T-cell (primary cell): ENCODE measurements at places on chromosomes 6 and 20.

GRCh38 chr20:35465976-35466375 is 10.6 kb downstream of the CEP250 start:
- no peaks in the 10 kb centered on the region for H3K27me3 ChIP-seq
- DNase-seq: no peak
- no peak overlapping the region for H3K27ac ChIP-seq
- H3K4me1 ChIP-seq: no peaks in the 10 kb centered on the region
- H3K4me3 ChIP-seq: no peak overlapping the region
- peaks cover 7% of the 10 kb centered on the region for H3K36me3 ChIP-seq

DNA sequence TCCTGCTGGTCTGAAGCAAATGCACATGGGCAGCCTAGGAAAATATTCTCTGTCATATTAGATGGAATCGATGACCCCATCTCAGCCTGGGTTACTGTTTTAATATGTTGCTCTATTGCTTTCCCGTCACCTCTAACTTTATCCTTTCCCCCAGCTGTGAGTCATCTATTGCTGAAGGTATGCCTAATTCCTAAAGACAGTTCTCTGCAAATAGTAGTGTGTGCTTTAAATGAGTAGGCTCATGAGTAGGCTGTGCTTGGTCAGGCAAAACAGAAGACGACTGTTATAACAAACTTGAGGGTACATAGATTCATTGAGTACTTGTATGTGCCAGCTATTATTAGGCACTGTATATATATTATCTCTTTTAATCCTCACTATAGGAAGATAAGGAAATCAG is 47.2 kb downstream of the CTNNBL1 start:
- H3K27ac ChIP-seq: no peak overlapping the region
- no peak overlapping the region for H3K4me3 ChIP-seq
- peaks cover 3% of the 10 kb centered on the region for H3K4me1 ChIP-seq
- DNase-seq: no peak
- H3K36me3 ChIP-seq: peaks cover 3% of the 10 kb centered on the region

DNA sequence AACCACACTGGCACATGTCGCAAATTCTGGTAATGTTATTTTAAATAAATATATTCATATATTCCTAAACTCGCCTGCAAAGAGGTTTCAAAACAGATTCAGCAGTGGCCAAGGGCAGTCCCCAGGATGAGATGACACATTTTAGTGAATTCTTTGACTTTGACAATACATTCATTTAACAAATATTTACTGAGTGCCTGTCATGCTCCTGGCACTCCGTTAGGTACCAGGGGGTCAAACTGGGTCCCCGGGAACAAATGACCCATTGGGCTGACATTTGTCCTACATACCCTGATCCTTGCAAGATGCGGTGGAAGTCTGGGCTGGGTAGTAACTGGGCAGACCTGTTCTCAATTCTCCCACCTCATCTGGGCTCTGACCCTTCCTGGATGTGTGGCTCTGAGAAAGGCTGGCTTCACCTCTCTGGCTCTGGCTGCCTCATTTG is 74.9 kb downstream of the FYN start:
- peaks cover 4% of the 10 kb centered on the region for H3K36me3 ChIP-seq
- no peak overlapping the region for H3K4me3 ChIP-seq
- no peak overlapping the region for H3K27ac ChIP-seq
- peaks cover 35% of the 10 kb centered on the region for H3K4me1 ChIP-seq

DNA sequence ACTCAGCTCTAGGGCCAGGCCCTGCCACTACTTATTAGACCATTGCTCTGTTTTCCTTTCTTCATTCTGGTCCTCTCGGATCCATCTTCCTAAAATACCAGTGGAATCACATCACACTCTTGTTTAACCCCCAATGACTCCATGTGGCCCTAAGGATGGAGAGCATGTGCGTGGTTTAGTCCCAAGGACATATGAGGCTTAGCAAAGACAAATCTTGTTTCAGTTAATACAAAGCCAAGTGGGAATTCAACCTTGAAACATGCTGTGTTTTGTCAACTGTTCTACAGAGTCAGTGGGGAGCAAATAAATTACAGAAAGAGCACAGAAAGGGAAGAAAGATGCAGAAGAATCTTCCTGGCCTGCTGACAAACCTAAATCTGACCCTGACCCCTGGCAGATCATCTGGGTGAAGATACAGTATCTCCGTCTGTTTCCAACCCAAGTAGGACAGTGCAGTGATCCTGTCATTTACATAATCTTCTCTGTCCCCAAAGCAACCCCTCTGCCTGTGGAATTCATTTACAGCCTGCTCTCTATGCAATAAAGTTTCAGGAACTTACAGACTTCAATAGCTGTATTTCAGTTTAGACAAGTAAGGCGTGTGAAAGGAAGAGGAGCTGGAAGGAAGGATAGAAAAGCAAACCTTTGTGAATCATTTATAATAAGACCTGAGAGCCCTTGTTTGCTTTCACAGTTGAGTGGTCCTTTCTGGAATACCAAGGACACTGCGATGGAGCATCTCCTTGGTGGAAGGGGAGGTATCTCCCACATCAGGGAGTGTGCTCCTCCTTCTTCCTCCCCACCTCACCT is 144.0 kb downstream of the THBS2 start:
- H3K36me3 ChIP-seq: no peaks in the 10 kb centered on the region
- no peaks in the 10 kb centered on the region for H3K4me1 ChIP-seq
- H3K4me3 ChIP-seq: no peak overlapping the region
- no peak for DNase-seq
